ENCODE measurements at places on chromosomes 2 and 18.
A peak's percentile ranks its signal among the peaks of the same experiment; 100 is the strongest.

DNA sequence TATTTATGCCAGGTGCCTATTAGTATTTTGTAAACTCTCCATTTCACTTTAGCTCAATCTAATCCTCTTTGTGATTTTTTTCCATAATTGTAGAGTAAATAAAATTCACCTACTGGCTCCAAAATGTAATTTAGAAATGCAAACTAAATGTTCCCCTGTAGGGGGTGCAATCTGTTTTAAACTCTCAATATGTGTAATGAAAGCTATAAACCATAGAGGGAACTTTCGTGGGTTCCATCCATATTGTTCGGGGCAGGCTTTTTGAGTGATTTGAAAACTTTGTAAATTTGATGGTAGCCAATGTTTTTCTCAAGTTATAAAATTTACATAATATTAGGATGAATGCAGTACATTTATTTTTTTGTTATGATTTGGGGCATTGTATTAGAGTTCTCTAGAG lies 49.4 kb downstream of the TSPYL6 start:
- DNase-seq = peak; percentile 26

DNA sequence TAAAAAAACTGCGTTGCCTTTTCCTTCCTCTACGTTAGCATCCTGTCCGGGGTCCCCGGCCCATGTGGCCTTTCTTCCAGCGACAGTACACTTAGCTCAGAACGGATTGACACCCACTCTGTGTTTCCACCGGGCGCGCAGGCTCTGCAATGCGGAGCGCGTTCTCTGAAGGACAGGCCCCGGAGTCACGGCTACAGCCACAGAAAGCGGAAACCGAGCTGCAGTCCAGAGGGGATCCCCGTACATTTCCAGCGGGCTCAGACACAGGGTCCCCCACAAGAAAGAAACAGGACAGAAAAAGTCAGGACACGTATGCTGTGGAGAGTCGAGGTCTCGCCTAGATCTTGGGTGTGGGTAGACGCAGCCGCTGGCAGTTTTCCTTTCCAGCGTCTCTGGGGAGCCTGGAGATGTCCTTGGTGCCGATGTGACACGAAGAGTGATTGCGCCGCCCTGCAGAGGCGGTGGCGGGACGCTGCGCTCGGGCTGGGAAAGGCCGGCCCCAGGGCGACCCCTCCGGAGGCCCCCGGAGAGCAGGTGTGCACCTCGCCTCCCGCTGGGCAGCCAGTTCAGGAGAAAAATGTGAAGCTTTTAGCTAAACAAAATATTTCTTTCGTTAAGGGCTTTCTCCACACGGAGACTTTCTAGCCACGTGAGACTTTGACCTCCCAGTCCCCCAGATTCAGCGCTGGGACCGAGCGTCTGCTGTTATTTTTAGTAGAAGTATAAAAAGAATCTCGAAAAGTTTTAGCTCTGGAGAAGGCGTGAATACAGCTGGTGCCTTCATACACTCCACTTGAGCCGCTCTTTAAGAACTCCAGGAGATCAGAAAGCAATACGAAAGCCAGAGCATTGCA lies 1.3 kb upstream of the ACKR3 start:
- no peak for DNase-seq

DNA sequence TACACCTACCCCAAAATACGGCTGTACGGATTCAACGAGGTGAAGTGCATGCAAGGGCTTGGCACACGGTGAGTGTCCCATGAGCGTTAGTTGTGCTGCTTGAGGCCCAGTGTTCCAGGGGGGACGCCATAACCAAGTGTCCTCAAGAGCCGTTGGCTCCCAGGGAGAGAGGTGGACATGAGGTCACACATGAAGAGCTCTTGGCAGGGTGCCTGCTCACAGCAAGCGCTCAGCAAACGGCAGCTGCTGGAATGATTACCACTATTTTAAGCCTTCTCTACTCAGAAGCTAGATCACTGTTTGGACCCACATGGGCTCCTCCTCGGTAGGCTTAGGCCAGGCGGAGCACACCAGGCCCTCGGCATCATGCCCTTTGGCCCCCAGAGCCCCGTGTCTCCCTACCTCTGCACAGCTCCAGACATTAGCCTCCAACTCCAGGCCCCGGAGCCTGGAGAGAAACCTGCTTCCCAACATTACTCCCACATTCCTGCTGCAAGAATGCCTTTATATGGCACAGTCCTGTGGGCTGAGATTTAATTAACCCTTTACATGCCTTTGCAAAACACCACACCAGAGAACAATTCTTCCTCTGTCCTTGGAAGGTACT lies 68.4 kb upstream of the PPP1CB start:
- DNase-seq = peak; percentile 56

- peak; percentile 80 for DNase-seq
Observed at GRCh38 chr18:74689251-74689650, 91.6 kb downstream of the ZNF407 start.

GRCh38 chr2:42150159-42150558 lies 19.0 kb upstream of the EML4 start:
- no peak for DNase-seq

GRCh38 chr2:3290655-3291054 lies 87.0 kb downstream of the EIPR1 start:
- DNase-seq = no peak

DNA sequence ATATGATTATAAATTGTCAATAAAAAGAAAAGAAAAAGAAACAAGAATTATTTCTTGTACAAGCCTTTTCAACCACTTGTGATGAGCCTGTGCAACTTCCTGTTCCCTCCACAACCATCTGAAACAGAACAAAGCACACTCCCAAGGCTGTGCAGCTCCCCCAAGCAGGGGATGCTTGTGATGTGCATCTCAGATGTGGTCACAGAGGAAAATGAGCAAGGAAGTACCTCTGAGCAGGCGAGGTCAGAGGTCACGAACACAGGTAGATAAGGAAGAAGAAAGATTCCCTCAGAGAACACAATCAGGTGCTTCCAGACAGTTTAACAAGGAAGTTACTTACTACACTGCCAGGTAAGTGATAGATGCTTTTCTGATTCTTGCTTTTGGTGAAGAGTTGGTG lies 274.8 kb upstream of the SLC39A10 start:
- DNase-seq = no peak

GRCh38 chr18:22069916-22070315 lies 99.5 kb upstream of the GATA6 start:
- DNase-seq = no peak

All from fibroblast of the conjunctiva (primary cell).